ENCODE measurements at places on chromosomes 1 and 21.
A peak's percentile ranks its signal among the peaks of the same experiment; 100 is the strongest.

- no peak for DNase-seq
Observed at GRCh38 chr21:42655796-42656770, 2.7 kb downstream of the PDE9A start.

DNA sequence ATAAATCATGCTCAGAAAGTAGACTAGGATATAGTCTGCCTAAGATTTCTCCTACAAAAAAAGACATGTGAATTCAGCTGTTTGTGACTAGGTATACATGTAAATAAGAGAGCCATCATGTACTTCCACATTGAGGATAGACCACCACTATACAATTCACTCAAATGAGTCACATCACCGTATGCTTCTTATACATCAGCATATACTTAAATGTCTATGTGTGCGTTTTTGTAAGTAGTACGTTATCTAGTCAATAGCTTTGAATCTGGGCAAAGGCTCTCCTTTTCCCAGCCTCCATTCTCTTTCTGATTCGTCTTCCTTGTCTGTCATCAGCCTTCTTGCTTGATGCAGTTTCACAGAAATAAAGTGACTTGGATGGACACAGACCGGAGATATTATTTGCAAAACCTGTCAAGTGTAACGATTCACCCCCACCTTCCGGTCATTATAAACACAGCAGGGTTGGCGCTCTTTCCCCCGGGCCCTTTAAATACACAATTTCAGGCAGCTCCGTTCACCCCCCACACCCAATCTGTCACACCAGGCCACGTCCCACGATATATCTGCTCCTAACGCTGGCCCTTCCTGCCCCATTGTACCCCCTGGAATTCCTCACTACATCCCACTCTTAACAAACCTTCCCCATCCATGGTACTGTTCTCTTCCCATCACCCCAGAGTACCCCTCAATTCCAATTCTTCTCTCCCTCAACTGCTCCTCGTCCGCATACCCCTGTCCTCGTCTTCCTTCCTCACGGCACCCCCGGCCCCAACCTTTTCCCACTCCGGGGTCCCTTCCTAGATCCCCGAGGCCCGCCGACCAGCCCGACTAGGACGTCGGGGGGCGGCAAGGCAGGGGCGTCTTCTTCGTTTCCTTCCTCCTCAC, 636 bp downstream of the VAMP4 start:
- peak; percentile 46 for DNase-seq

- DNase-seq, result no peak
Observed at GRCh38 chr1:88118176-88118845, 565.8 kb upstream of the PKN2 start.

GRCh38 chr1:155037043-155037442, 3.4 kb downstream of the DCST1 start:
- DNase-seq, result no peak

DNA sequence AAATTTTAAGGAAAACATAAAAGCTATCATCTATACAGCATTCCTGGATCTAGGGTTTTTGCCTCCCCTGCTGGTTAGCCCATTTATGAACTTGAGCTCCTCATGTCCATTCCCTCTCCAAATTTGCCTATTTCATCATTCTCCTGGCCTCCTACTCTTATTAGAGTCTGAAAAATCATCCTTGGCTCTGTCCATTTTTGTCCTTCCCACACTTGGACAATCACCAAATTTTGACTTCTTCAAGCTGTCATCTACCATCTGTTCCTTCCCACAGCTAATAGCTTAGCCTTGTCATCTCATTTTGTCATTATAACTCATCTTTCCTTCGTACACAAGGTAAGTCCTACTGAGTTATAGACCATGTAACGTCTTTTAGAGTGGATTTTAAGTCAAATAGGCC, 2.2 kb upstream of the HENMT1 start:
- DNase-seq, result no peak

DNA sequence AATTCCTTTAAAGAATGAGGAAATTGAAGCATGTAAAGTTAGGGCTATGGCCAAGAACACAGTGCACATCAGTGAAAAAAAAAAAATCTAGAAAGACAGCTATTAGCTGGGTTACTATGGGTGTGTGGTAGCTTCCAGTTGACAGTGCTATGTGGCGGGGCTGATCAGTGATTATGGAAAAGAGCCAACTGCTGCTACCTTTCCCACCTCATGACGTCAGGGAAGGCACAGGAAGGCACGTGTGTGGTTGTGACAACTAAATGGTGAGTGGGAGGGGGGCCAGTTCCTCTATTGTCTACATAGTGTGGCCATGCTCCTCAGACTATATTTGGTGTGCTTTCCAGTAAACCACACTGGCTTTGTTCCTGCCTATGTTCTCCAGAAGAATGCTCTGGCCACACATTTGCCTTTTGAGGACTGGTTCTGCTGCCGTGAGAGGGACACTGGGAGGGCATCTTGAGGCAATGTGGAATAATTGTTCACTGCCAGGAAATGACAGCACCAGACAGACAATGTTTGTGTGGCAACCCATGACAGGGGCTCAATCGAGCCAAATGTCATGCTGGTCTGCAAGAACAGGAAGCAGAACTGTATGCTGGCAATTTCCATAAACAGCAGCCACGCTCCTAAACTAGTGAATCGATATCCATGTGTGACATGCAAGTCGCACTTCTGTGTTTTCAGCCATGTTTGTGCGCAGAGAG, 3.0 kb upstream of the SDE2 start:
- DNase-seq, result peak; percentile 91
